ENCODE measurements at places on chromosomes 13 and 19.

GRCh38 chr19:14385492-14385891, 4.2 kb downstream of the ADGRE5 start:
- peak; percentile 20 for DNase-seq

- no peak for DNase-seq
These were observed 95.1 kb downstream of the C13orf42 start for GRCh38 chr13:51015973-51016372.

- no peak for DNase-seq
These were observed 43.2 kb upstream of the ALOX5AP start for GRCh38 chr13:30692113-30692512.

DNA sequence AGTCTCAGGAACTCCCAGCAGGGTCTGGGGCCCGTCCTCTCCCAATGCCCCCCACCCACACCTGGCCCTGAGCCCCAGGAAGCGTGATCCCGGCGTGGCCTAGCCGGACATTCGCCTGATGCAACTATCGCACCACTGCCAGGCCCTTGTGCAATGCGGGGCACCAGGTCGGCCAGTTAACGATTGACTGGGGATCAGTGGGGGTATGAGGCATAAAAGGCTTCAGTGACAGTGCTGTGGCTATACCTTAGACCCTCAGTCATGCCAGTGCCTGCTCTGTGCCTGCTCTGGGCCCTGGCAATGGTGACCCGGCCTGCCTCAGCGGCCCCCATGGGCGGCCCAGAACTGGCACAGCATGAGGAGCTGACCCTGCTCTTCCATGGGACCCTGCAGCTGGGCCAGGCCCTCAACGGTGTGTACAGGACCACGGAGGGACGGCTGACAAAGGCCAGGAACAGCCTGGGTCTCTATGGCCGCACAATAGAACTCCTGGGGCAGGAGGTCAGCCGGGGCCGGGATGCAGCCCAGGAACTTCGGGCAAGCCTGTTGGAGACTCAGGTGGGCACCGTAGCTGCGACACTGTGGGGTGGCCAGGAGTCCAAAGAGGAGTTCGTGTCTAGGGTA, at the start of gene ANGPTL8:
Gene ANGPTL8 (plus strand): TSS at position 243 of the 624 bp plus-strand sequence. CDS start 19 bp downstream, at position 262.
- no peak for DNase-seq

DNA sequence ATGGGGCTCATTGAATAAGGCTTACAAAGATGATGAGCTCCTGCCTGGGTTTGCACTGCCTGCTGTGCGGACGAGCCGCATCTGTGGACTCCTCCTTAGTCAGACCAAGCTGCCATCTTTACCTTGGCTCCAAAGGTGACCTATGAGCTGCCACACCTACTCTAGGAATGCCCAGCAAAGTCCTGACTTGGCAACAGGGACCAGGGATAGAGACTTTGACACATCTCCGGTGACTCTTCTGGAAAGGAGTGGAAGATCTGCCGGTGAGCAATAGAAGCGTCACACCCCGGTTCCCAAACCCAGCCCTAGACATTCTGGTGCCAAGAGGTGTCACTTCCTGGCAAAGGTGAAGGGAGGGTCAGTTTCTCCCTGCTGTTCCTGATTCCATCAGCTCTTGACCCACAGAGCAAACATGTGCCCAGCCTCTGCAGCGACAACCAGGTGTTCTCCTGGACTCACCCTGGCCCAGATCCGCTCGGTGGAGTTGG, 50.2 kb upstream of the GTF3A start:
- DNase-seq: no peak

DNA sequence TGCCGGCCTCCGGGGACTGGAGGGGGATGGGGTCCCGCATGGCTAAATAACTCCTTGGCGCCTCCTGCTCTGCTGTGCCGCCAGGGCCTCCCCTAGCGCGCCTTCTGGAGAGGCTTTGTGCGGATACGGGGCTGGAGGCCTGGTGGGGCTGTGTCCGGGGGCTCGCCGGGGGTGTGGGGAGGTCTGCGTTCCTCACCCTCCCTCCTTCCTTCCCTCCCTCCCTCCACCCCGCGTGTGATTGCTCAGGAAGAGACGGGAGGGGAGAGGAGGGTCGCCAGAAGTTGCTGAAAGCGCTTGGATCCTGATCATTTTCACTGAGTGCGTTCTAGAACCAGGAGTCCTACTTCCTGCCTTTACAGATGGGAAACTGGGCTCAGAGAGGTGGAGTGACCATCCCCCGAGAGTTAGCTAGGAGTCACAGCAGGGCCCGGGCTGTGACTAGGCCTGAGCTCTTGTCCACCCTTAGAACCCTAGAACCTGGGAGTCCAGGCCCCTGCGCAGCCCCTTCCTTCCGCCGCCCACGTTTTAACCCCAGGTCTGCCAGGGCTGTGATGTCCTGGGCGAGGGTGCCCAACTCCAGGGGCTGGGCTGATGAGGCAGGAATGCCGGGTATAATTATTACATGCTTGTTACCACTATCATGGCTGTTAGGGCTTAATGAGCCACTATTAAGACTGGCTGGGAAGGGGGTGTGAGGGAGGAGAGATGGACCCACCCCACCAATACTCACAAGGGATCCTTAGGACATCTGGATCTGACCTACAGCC, 782 bp upstream of the JUND start:
- no peak for DNase-seq

- DNase-seq: no peak
These were observed 94.2 kb downstream of the WDFY2 start for GRCh38 chr13:51678420-51678819.

GRCh38 chr13:92900446-92900845, 326.2 kb upstream of the GPC6 start:
- no peak for DNase-seq

- DNase-seq: no peak
These were observed 2.7 kb downstream of the JUND start for GRCh38 chr19:18278521-18279265.

GRCh38 chr13:36157480-36157879, 26.3 kb upstream of the DCLK1 start:
- DNase-seq: peak; percentile 56

GRCh38 chr19:31139871-31140505, 209.2 kb downstream of the TSHZ3 start:
- DNase-seq: no peak

- no peak for DNase-seq
These were observed 8.3 kb downstream of the GRTP1 start for GRCh38 chr13:113355621-113356020.

- no peak for DNase-seq
These were observed 99.4 kb upstream of the FNDC3A start for GRCh38 chr13:48876289-48876688.

DNA sequence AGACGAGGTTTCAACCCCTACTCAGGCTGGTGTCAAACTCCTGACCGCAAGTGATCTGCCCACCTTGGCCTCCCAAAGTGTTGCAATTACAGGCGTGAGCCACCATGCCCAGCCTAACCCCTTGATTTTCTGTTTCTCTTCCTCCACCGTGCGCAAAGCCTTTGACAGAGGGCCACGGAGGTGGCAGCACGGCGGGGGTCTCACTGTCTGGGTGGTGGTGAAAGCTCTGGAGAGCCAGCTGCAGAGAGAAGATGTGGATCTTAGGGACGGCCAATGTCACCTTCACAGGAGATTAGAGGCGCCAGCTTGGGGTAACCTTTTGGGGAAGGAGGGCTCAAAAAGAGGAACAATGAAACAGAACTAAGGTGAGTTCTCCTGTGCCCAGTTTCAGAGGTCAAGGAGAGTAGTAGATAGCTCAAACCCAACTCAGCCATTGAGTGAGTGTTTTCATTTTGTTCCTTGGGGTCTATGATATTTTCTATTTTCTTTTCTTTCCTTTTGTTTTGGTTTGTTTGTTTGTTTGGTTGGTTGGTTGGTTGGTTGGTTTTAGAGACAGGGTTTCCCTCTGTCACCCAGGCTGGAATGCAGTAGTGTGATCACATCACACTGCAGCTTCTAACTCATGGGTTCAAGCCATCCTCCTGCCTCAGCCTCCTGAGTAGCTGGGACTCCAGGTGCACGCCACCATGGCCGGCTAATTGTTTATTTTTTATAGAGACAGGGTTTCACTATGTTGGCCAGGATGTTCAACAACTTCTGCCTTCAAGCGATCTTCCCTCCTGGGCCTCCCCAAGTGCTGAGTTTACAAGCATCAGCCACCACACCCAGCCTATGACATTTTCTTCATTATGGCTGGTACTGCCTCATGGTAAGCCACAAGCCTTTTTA, 37.7 kb downstream of the GPR42 start:
- no peak for DNase-seq

GRCh38 chr13:101892296-101892695, 439.8 kb downstream of the ITGBL1 start:
- no peak for DNase-seq

- no peak for DNase-seq
These were observed 436.7 kb downstream of the FGF9 start for GRCh38 chr13:22107549-22107948.

DNA sequence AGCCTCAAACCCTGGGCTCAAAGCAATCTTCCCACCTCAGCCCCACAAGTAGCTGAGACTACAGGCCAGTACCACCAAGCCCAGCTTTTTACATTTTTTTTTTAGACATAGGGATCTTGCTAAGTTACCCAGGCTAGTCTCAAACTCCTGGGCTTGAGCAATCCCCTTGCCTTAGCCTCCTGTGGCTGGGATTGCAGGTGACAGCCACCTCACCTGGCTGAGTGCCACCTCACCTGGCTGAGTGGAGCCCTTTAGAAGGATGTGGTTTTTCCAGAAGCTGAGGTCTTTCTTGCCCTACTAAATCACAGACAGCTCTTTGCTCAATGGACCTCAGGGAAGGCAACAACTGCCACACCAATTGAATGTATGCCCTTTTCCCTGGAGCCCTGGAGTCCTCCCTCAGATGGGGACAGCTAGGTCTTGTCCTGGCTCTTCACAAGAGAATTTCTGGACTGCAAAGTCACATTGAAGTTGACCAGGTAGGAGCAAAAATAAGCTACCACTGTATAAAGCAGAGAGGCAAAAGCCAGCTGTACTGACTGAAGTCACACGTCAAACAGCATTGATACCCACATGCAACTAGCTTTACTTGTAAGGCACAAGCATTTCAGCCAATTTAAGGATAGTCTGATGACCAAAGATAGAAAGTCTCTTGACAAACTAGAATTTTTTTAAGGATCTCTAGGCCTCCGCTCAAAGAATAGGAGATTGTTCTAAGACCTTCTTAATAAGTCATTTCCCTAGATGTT, 14.0 kb downstream of the PDX1 start:
- no peak for DNase-seq

DNA sequence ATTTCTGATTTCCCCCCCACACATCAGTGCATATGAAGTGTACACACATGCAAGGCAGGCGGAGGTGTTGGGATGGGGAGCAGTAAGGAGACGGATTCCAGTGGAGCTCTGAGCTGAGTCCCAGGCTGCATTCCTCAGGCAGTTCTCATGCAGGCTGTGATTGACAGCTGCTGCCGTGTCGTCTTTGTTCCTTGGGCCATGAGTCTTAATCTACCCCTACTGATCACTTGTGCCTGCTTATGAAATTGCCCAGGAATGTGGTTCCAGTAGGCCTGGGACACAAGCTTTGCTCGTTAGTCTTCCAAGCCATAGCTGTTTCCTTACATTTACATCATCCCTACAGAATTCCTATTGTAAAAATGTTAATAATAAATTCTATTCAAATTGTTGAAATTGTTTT, 1241.9 kb downstream of the UQCRFS1 start:
- DNase-seq: no peak

DNA sequence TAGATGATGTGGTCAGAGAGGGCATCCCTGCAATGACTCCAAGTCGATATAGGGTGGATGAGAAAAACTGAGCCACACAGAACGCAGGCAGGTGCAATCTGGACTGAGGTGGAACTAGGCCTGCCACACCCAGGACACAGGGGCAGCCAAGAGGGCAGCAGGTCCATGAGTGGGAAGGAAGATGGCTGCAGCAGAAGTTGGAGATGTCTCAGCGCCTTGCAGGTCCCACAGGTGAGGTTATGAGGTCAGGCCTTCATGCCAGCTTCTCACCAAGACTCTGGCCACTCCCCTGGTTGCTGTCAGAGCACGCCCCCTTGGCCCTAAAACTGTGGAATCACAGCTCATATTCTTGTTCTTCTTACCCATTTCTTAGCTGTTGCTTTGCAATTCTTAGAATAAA, 147.7 kb upstream of the VSTM2B start:
- no peak for DNase-seq

DNA sequence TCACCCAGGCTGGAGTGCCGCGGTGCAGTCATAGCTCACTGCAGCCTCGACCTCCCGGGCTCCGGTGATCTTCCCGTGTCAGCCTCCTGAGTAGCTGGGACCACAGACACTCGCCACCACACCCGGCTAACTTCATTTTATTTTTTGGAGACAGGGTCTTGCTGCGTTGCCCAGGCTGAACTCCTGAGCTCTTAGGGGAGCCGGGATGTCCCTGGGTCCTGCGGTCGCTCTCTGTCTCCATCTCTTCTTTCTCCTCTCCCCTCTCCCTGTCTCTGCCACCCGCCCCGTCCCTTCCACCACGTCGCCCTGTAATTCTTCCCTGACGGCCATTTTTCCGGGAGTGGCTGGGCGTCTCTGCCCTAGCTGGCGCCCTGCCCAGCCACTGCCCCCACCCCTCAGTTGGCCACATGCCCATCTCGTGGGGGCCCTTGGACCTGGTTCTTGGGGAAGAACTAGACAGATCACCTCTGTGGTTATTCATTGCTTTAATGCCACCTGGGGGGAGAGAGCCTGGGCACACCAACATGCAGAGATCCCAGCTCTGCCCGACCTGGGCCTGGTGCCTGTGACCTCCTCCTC, 18.9 kb downstream of the ARID3A start:
- DNase-seq: peak; percentile 34

DNA sequence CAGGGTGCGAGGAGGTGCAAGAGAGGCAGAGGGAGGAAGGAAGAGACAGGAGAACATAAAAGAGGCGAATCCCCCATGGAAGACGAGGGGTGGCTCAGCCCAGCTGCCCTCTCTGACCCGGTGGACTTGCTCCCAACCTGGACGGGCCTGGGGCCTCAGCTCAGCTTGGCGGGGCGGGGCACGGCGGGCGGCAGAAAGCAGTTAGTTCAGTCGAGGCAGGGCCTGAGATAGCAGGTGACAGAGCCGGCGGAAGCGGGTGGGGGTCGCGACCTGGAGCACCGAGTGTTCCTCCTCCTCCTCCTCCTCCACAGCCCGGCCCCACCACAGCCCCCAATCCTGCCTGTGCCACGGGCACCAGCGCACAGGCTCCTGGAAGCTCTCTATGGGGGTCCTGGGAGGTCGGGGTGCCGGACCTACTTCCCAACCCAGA, 7.0 kb upstream of the CACTIN start:
- no peak for DNase-seq

GRCh38 chr19:55146705-55147273, 2.2 kb downstream of the TNNT1 start:
- DNase-seq: no peak

Measured in left hindlimb (tissue), 1 donor.